ENCODE measurements at places on chromosomes 1 and 21.

GRCh38 chr1:201468501-201468843, 516 bp downstream of the PHLDA3 start:
- DNase-seq = peak; percentile 47

DNA sequence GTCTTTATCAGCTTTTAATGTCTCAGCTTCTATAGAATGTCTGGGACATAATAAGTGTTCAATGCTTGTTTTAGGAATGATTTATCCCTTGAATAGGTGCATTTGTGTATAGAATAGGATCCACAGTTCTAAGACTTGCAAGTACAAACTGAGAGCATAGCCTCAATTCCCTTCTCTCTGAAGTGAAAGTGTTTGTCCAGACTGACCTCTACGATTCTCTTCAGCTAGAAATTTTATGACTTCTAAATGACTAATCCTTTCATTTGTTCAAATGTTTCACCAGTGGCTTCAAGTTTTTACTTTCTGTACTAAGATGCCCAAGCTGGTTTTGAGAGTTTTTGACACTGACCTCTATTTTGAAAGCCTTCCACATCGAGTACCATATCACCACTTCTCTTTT, 608.2 kb upstream of the ADGRL4 start:
- DNase-seq = no peak

- no peak for DNase-seq
These were observed 187.2 kb upstream of the PTGFR start for GRCh38 chr1:78303620-78304019.

- DNase-seq = no peak
These were observed 63.4 kb upstream of the RAB3GAP2 start for GRCh38 chr1:220335668-220336067.

- no peak for DNase-seq
These were observed 23.2 kb downstream of the TRIT1 start for GRCh38 chr1:39859859-39860812.

- no peak for DNase-seq
These were observed 46.7 kb downstream of the LPGAT1 start for GRCh38 chr1:211783897-211784296.
